ENCODE measurements at places on chromosomes 13 and 19.

- DNase-seq = no peak
These were observed 59.6 kb upstream of the NPAS1 start for GRCh38 chr19:46959894-46960556.

- no peak for DNase-seq
These were observed 4.8 kb downstream of the SOX21 start for GRCh38 chr13:94707400-94708021.

GRCh38 chr19:2240881-2241760 lies 4.5 kb downstream of the SF3A2 start:
- DNase-seq = no peak

DNA sequence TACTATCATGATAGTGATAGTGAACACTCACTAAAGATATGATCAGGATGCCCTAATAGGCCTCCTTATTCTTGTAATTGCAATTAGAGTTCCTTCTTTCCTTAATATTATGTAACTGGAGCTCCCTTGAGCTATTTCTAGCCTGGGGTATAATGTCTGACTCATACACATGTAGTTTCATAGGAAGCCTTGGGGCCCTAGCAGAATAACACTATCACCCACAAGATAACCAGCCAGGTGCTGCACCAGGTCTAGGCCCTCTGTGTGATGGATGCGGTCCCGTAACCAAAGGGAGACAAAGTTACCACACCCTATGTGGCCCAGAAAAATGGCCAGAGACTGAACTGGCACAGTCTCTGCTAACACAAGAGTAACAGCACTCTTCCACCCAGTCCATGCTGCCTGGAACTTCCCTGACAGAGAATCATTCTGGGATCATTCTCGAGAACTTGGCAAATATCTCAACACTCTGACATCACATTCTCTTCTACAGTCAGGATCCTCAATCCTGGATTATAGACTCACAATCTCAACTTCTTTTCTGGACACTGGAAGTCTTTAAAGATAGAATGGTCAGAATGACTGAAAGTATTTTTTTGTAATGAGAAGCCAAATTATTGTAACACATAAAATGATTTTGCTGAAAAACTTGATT lies 32.6 kb upstream of the IGFL4 start:
- DNase-seq = no peak

- no peak for DNase-seq
These were observed at the start of gene GPR18 for GRCh38 chr13:99258210-99258860. Gene GPR18 (minus strand): TSS chr13:99258379. CDS start chr13:99255872, 2,507 bp downstream.

DNA sequence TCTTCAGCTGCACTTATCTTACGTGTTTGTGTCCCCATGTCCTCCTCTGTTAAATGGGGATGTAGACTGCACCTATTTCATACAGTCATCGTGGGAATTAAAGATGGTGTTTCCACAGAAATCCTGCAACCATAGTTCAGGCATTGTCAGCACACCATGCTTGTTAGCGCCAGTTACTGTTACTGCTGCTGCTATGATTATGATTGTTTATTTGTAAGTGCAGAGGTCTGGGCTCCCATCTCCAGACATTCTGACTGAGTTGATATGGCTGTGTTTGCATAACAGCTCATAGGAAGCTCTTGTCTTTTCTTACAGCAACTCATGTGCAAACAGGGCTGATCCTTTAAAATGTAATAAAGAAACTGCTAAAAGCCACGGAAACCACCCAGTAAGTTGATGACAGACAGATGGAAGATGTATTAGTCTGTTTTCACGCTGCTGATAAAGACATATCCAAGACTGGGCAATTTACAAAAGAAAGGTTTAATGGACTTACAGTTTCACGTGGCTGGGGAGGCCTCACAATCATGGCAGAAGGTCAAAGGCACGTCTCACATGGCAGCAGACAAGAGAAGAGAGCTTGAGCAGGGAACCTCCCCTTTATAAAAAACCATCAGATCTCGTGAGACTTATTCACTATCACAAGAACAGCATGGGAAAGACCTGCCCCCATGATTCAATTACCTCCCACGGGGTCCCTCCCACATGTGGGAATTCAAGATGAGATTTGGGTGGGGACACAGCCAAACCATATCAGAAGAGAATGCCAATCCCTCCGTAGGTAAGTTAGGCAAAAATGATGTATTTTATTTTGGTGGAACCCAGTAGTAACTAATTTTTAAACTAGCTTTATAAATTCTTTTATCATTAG lies 1.6 kb downstream of the ZSCAN5A start:
- no peak for DNase-seq

- no peak for DNase-seq
These were observed 611.0 kb upstream of the SGCG start for GRCh38 chr13:22569811-22570210.

- DNase-seq = no peak
These were observed 52.5 kb downstream of the SLITRK1 start for GRCh38 chr13:83829810-83830209.

- DNase-seq = no peak
These were observed 821 bp downstream of the ZNF616 start for GRCh38 chr19:52138983-52139251.

GRCh38 chr19:39157275-39157996 lies 31.9 kb downstream of the PAK4 start:
- no peak for DNase-seq

DNA sequence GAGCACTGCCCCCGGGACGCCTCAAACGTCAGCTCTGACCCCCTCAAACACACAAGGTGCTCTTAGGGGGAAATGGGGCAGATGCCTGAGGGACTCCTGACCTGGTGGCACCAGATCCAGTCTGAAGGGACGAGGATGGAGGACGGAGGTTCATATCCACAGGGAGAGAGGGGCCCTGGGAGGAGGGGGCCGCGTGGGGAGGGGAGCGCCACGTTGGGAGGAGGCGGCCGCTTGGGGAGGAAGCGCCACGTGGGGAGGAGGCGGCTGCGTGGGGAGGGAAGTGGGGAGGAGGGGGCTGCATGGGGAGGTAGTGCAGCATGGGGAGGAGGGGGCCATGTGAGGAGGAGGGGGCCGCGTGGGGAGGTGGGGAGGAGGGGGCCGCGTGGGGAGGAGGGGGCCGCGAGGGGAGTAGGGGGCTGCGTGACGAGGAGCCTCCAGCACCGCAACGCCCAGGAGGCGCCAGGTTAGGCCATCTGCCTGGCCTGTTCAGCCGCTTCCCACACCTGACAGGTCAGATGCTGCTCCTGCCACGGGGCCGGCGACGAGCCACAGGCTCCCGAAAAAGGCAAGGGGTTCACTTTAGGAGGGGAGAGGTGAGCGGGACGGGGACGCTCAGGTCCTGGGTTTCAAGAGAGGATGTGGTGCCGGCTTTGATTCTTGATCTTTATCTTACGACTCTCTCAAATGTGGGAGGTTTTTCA lies 36.7 kb upstream of the C13orf46 start:
- DNase-seq = peak; percentile 60

DNA sequence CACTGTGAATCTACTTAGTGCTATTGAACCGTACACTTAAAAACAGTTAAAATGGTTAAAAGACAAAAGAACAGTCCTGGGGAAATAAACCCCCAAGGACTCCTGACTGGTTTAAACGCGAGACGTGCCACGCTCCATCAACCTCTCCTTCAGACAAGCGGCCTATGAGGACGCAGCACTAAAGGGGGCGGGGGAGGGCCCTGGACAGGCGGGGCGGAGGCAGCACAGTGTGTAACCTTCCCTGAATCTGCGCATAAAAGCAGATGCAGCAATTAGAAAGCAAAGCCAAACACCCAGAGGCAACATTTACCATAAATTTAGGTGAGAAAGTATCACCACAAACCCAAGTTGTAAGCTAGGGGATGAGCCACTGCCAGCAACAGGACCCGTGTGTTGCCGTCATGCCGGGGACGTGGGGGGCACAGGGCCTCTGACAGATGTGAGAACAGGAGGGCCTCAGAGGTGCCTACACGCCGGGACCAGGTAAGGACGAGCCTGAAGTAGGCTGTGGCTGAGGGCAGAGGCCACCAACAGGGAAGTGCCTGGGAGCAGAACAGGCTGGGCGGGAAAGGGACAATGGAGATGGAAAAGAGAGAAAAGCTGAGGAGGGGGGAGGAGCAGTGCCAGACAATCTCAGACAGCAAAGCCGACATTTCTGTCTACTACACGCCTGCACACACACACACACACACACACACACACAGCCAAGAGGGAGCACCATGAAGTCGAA lies 15.3 kb upstream of the ADPRHL1 start:
- DNase-seq = no peak

GRCh38 chr19:29476528-29476927 lies 49.3 kb upstream of the VSTM2B start:
- DNase-seq = no peak

DNA sequence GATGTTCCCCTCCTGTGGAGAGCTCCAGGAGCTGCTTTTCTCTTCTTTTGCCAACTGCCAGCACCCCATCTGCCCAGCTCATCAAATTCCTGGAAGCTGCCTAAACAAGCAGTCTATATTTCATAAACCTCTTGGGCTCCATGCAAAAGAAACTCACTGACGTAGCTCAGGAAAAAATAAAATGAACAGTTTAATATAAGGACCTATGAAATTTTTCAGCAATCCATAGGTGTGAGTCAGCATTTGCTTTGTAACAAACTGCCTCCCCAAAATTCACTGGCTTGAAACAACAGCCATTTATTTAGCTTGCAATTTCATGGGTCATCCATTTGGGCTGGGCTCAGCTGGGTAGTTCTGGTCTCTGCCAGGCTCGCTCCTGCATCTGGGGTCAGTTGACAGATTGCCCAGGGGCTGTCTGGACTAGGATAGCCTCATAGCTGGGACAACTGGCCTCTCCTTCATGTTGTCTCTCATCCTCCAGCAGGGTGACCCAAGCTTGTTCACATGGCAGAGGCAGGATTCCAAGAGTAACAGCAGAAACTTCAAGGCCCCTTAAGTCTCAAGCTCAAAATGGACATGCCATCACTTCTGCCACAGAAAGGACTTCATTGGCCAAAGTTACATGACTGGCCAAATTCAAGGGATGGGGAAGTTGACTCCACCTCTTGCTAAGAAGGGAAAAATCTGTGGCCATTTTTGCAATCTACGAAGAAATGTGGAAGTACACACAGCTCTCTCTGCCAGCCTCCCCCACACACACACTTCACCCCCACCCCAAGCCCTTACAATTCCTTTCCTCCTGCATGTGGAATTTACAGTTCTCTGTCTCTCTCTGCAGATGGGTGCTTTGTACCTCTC lies 7.9 kb upstream of the PVR start:
- no peak for DNase-seq

DNA sequence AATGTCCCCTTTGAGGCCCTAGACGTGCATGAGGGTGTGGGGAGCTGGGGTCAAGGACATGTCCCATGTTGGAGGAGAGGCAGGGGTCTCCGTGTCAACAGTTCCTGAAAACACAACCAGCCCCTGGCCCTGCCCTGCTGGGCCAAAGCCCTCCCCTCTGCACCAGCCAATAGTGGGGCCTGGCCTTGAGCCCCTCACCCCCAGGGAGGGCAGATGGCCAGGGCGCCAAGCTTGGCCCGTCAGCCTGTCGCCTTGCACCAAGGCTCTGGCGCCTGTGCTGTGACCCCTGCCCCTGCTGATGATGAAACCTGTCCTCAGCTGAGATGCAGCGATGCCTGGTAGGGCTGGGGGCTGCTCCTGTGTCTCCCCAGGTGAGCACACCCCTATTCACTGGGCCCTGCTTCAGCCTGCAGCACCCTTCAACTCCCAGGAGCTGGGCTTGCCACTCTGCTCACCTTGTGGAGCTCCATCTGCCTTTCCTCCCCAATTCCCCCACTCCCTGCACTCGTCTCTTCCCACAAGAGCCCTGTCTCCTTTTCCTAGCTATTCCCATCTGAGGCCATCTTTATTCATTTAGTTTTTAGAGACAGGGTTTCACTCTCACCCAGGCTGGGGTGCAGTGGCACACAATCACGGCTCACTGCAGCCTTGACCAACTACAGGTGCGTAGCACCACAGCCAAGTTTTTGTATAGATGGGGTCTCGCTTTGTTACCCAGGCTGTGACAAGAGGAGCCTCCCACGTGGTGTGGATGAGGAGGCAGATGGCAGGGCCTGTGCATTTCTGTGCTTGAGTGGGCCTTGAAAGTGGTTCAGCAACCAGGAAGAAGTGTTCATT lies 2.1 kb upstream of the HAMP start:
- DNase-seq = no peak

DNA sequence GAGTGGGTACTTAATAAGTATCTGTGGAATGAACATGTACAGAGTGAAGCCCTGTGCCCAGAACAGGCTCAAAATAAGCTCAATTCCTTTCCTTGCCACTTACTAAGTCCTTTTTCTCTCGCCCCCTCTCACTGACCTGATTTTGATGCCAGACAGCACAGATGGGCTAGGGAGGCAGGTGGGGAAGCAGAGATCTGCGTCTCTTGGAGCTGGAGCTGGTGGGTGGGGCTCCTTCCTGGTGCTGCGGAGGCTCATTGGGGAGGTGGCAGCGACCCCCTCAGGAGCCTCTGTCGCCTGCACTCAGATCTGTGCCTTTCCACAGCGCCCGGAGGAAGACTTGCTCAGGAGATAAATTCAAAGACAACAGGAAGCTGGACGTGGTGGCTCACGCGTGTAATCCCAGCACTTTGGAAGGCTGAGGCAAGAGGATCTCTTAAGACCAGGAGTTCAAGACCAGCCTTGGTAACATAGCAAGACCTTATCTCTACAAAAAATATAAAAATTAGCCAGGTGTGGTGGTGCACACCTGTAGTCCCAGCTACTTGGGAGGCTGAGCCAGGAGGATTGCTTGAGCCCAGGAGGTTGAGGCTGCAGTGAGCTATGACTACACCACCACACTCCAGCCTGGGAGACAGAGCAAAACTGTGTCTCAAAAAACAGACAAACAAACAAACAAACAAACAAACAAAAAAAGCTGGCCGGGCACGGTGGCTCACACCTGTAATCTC lies 14.6 kb downstream of the AKT2 start:
- DNase-seq = no peak

DNA sequence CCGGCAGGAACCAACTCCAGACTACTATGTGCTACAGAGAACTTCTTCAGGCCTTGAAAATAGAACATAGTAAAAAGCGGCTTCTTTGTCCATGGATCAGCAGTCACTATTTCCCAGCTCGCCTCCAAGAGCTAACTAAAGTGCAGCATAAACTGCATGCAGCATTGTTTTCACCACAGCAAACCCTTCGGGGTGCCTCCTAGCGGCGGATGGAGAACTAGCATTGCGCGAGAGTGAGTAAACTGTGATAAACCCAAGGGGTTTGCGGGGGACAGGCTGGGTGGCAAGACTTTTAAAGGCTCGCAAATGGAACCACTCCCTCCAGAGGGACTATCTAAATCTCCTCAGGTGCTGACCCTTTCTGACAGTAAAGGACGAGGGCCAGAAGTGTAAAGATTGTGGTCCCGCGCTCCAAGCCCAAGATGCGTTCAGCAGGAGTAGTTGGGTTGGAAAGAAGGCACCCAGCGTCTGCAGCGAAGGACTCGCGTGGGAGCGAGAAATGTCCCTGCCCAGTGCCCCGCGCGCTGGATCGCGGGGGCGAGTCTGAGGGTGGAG lies 21.5 kb upstream of the SGCG start:
- DNase-seq = no peak

- no peak for DNase-seq
These were observed 48.4 kb downstream of the AKAP11 start for GRCh38 chr13:42320375-42320787.

All from RWPE2 (cell line).